ENCODE measurements at places on chromosomes 1 and 21.

GRCh38 chr1:174194461-174194860 is 35.1 kb downstream of the RABGAP1L start:
- no peak for DNase-seq

GRCh38 chr1:227924833-227925574 is 22.7 kb downstream of the WNT9A start:
- DNase-seq: no peak

GRCh38 chr1:58887059-58887458 is 103.2 kb upstream of the JUN start:
- peak; percentile 74 for DNase-seq

GRCh38 chr1:147109041-147109440 is 63.2 kb downstream of the PRKAB2 start:
- no peak for DNase-seq

GRCh38 chr1:207987164-207987563 is 76.2 kb upstream of the CD34 start:
- DNase-seq: no peak

DNA sequence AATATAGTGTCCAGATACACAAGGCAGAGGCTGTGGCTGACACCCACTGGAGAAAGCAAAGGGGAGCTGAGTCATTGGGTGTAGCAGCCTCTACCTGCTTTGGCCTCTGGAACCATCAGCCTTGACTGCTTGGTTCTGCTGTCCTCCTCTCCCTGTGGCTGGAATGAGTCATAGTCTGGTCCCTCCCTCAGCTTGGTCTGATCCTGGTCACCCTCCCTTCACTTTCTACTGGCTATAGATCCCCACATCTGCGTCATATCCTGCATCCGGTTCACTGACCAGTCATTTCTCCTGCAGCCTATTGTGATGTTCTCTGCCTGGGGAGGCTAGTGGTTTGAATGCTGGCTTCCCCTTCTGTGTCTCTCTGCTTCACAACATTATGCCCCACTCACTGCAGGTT is 372.8 kb upstream of the DAB1 start:
- no peak for DNase-seq

DNA sequence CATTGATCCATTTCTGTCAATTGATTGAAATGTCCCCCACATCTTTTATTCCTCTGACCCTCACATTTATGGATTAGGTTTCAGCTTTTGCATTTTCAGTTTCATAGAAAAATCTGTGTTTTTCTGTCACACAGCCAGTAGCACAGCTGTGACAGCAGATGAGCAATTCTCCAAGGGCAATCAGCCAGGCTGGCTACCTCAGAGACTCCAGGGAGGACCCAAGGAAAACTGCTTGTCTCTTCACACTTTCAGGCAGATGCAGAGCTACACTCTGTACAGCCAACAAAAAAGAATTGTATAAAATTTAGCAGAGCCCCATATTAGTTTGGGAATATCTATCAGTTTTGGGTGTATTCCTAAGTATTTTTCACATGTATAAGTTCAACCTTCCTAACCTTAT is 257.2 kb downstream of the LRRC7 start:
- DNase-seq: no peak

DNA sequence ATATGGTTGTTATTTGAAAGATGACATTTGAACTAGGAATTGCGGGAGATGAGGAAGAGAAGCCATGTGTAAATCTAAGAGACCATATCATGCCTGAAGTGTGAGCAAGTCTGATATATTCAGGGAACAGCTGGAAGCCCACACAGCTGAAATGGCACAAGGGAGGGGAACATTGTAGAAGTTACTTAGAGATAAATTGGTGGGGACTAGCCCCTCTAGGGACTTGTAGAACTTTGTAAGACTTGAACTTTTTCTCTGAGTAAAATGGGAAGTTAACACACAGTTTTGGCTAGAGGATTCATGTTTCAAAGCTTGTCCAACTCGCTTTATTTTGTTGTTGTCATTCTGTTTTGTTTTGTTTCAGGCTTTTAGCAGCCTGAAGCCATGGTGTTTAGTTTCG is 216.4 kb downstream of the FMN2 start:
- DNase-seq: no peak

- DNase-seq: peak; percentile 12
Measured at GRCh38 chr21:21001591-21002100, 3.4 kb downstream of the NCAM2 start.

DNA sequence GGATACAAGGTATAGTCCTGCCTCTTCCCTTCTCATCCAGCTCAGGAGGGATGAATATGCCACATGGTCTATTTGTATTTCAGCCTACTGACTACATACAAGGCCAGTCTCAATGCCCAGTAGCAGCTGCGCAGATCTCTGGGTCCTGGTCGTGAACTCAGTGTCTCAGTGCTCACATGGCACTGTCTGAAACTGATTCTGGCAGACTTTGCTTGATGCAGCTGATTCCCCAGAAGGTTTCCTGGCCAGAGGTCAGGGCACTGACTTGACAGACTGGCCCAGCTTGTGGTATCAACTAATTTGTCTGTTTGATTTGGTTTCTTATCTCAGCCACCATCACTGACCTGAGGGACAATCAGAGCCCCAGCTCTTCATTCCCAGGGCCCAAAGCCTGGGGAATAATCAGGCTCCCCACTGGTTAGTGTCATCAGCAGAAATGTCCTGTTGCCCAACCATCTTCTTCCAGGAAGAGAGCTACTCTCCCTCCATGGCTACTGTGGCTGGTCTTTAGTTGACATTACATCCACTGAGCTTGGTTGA is 7.5 kb upstream of the SPRR4 start:
- no peak for DNase-seq

DNA sequence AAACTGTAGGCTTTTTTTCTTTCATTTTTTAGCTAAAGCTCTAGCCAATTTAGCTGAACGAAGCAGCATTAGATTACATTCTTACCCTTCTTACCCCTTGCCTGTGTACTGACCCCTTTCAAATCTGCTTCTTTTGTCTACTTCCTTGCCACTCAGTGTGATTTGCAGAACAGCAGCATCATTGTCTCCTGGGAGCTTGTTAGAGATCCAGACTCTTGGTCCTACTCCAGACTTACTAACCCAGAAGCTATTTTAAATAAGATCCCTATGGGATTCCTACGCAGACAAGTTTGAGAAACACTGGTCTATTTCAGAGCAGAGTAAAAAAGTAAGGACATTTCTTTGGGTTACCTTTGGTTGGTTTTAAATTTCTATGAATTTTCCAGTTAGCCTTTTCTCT is 13.8 kb downstream of the LRRC39 start:
- no peak for DNase-seq

- DNase-seq: no peak
Measured at GRCh38 chr1:226325178-226325577, 16.2 kb upstream of the LIN9 start.

GRCh38 chr21:44310628-44311507 is 11.0 kb downstream of the PFKL start:
- no peak for DNase-seq

DNA sequence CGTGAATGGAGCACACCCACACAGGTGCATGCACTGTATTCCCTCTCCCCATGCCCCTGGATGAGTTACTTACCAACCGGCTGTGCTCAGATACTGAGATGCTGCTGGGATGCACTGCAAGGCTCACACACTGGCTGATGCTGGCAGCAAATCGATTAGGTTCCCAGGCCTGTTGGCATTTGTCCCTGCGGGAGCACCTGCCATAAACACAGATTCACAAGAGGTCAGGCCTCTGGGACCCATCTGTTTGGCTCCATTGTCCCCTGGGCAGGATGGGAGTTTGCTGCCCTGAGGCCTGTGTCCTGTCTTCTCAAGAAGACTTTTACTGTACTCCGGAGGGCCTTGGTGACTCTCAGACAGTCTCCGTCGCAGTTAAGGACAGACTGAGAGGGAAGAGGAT is 145.4 kb downstream of the PLXNA2 start:
- no peak for DNase-seq

DNA sequence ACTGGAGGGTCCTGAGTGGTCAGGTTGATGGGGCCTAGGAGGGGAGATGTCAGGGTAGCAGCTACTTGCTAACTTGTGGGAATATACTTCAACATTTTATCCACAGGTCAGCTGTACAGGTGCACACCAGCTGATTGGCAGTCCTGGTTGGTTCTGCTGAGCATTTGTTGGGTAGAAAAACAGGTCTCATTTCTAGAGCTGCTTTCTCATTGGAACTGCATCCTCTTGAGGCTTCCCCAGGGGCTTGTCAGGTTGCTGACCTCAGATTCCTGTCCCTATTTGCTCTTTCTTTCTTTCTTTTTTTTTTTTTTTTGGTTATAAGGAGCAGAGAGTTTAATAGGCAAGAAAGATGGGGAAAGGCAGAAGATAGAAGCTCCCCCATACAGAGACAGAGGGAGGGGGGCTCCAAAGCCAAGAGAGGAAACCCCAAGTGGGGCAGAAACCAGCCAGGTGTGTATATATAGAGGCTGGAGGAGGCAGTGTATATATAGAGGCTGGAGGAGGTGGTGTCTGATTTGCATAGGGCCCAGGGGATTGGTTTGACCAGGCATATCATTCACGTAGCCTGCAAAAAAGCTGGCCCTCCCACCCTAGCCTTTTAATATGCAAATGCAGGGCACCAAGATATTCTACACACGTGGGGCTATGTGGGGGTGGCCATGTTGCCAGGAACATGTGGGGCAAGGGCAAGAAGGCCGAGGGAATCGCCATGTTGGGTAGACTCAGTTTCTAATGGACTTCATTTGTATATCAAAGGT is 57.3 kb upstream of the STUM start:
- no peak for DNase-seq

GRCh38 chr1:14767075-14767474 is 168.6 kb downstream of the KAZN start:
- no peak for DNase-seq

- peak; percentile 46 for DNase-seq
Measured at GRCh38 chr1:113141650-113142473, 68.9 kb downstream of the LRIG2 start.

- DNase-seq: no peak
Measured at GRCh38 chr1:46820076-46820475, 21.2 kb downstream of the CYP4B1 start.

DNA sequence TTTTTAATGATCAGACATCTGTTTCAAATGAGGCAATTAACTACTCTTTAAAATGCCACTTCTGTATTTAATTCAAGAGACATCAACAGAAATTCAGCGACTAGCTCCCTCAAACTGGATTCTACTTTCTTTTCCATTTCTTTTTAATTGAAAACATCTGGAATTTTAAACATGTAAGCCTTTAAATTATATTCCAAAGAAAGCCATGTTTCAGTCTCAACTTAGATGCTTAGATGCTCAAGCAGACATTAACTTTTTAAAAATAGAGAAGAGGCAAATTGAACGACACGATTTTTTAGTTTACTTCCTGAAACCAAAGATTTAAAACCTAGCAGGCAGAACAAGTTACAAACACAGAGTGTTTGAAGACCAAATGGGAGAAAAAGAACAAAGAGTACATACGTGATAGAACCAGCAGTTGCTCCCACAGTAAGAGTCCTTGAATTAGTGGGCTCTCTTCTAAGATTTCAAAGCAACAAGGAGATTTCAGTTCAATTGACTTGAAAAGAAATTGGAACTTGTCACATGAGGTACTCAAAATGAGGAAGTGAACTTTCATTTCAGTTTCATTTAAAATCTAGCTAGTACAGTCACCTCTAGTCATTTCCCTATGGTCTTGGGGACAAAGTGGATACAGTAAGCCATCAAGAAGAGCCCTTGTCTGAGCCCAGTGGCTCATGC is at the start of gene CTSS:
Gene CTSS (minus strand): TSS at position 483 of the 681 bp plus-strand sequence. CDS start 1,015 bp downstream, outside the sequence.
- DNase-seq: peak; percentile 79

- no peak for DNase-seq
Measured at GRCh38 chr21:43274946-43275310, 106.1 kb downstream of the CRYAA start.

DNA sequence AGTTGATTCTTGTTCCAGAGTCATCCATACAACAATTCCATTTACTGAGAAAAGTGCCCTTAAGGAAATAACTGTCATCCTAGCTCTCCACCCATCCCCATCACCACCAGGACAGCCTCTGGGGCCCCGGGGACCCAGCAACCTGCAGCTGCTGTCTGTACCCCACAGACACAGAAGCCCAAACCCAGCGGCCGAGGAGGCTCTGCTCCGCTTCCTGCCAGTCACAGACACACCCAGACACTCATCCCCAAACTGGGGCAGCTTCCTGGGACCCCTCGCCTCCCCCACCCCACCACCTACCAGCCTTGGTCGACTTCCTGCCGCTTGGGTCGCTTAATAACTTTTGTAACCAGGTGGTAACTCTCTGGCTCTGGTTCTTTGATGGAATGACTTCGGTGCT is 121.6 kb upstream of the SLC25A33 start:
- no peak for DNase-seq

DNA sequence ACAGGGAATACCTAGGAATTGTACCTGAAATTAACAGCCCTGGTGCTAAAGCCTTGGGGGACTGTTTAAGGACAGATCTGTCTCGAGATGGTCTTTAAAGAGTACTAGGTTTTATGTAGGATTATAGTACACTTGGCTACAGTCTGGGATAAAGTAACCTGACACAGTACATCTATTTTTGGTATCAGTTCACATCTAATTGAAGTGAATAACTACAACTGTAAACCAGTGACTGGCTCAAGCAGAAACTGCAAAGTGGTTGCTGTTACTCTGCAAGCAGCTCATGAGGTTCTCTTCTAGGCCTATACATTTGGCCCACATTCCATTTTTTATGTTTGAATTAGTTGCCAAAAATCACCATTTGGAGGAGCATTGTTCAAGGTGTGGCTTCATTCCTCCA is 320.8 kb upstream of the USP25 start:
- no peak for DNase-seq

GRCh38 chr1:13593511-13594131 is 10.0 kb downstream of the PDPN start:
- DNase-seq: peak; percentile 95

- no peak for DNase-seq
Measured at GRCh38 chr1:88043834-88044233, 640.2 kb upstream of the PKN2 start.

GRCh38 chr1:27383039-27383605 is at the start of gene CD164L2:
Gene CD164L2 (minus strand): TSS chr1:27383333. CDS start chr1:27383239, 94 bp downstream.
- DNase-seq: no peak

- DNase-seq: peak; percentile 24
Measured at GRCh38 chr1:2083666-2084065, 33.5 kb downstream of the PRKCZ start.

DNA sequence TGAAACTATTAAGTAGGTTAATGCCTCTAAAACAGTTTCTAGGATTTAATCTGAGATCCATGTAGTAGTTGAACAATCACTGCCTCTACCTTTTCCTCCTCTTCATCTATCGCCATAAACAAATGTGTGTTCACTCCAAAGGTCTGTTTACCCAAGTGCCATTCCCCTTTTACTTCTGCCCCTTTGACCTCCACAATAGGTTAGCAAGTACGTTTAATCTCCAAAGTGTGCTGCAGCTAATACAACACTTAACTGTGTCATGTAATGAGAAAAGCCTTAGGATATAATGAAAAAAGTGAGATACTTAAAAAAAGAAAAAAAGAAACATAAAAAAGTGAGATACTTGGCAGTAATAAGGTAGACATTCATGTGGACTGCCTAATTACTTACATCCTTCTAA is 28.2 kb downstream of the GPBP1L1 start:
- DNase-seq: no peak

Measured in suppressor macrophage treated with lipopolysaccharide for 1 hour (primary cell).